Memory B cell (primary cell): ENCODE measurements at places on chromosomes 11 and 22.

DNA sequence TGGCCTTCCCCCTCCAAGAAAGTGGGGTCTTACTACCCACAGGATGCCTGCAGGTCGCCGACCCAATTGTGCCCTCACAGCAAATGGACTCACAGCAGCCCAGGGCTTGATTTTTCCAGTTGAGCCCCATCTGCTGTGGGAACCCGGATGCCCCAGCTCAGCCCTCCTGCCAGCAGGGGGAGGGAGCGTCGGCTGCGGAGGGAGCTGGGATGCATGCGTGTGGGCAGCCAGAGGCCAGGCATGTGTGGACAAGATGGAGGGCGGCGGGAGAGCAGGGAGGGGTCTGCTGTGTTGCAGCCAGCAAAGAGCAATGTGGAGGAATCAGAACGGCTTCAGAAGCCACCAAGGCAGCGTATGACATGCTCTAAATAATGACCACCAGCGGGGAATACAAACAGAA lies 41.0 kb upstream of the EIF3D start:
- no peak for DNase-seq

GRCh38 chr11:47047972-47048371 lies 111.4 kb downstream of the CSTPP1 start:
- DNase-seq = no peak

DNA sequence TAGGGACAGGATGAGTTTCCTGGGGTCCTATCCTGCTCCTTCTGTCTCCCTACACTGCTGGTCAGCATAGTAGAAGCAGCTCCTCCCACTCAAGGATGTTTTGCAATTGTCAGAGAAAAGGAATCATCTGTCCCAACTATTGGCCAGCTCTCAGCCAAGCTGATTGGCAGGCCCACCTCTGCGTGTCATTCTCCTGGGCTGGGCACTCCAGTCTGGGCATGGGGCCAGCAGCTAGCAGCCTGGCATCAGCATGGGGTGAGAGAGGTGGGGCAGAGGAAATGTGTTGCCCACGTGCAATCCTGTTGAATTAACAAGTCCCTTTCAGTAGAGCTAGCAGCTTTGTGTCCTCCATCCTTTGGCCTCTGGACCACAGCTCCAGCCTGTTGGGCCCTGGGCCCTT lies 14.1 kb downstream of the ANKK1 start:
- DNase-seq = no peak

DNA sequence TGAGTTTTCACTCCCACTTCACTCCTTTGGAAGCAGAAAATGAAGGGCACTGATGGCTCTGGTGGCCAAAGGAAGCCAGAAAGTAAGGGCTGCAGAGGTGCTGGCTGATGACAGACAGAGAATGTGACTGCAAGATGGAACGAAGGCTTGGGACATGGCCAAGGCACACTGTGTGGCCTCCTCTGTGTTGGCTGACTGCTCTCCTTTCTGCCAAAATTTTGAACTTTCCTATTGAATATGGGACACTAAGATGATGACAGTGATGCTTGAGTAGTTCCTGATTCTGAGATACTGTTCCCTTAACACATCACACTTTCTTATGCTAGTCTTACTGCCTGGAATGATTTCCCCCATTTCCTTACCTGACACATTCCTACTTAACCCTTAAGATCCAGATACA lies 156.4 kb downstream of the SWAP70 start:
- no peak for DNase-seq

GRCh38 chr11:128775468-128775867 lies 81.6 kb downstream of the FLI1 start:
- no peak for DNase-seq

DNA sequence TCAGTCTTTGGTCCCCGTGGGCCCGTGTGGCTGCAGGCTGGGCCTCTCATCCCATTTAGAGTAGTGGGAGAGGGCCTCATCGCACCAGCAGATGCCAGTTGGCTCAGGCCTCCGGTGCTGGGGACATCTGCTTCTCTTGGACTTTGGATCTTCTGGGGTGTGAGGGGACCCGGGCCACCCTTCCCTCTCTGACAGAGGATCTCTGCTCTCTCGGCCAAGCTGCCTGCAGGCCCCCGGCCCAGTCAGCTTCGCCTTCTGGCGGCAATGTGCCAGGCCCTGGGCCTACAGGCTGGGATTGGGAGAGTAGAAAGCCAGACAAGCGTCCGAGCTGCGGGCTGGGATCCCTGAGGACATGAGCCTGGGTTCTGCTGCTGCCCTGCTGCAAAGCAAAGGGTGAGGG lies 15.0 kb upstream of the FGF3 start:
- DNase-seq = no peak

DNA sequence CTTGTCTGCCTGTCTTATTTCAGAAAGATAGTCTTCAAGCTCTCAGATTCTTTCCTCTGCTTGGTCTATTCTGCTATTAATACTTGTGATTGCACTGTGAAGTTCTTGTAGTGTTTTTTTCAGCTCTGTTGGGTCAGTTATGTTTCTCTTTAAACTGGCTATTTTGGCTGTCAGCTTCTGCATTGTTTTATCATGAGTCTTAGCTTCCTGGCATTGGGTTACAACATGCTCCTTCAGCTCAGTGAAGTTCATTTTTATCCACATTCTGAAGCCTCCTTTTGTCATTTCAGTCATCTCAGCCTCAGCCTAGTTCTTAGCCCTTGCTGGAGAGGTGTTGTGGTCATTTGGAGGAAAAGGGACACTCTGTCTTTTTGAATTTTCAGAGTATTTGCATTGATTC lies 15.5 kb upstream of the DEPDC7 start:
- DNase-seq = no peak
